Activated T-helper 1 cell treated with anti-CD3 and anti-CD28 coated beads, Interleukin-2, amount 50 U/mL, for 16 hours (primary cell): ENCODE measurements at places on chromosomes 16 and 17.

GRCh38 chr16:16022683-16023064 is 73.3 kb downstream of the ABCC1 start:
- no peak for DNase-seq

GRCh38 chr17:77842528-77843147 is 115.9 kb upstream of the TNRC6C start:
- DNase-seq: no peak

DNA sequence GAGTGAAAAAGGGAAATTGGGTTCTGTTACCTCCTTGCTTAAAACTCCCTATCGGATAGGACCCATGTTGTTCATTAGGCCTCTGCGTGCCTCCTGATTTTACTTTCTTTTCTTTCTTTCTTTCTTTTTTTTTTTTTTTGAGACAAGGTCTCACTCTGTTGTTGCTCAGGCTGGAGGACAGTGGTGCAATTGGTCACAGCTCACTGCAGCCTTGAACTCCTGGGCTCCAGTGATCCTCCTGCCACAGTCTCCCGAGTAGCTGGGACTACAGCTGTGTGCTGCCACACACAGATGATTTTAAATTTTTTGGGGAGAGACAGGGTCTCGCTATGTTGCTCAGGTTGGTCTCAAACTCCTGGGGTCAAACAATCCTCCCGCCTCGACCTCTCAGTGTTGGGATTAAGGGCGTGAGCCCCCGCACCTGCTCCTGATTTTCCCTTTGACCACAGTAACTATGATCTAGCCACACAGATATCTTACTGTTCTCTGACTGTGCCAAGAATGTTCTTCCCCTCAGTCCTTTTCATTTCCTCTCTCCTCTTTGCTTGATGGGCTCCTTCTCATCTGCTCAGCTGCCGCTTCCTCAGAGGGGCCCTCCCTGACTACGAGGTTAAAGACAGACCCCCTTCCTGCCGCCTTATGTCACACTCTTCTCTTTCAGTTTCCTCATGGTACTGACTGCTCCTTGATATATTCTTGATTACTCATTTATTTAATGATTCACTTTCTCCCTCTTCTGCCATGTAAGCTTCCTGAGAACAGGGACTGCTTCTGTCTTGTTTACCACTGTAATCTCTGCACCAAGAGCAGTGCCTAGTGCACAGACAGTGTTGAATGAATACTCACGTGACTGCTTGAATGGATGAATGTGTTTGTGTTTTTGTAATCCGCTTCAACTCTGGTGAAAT is 44.3 kb downstream of the LCMT1 start:
- no peak for DNase-seq

GRCh38 chr17:49452201-49452600 is 37.5 kb upstream of the PHB1 start:
- no peak for DNase-seq

- DNase-seq: no peak
Observed at GRCh38 chr16:66474750-66475199, 47.7 kb downstream of the BEAN1 start.

GRCh38 chr16:85193876-85194275 is 81.6 kb upstream of the CIBAR2 start:
- no peak for DNase-seq

GRCh38 chr16:79429381-79430190 is 171.0 kb downstream of the MAF start:
- DNase-seq: no peak

DNA sequence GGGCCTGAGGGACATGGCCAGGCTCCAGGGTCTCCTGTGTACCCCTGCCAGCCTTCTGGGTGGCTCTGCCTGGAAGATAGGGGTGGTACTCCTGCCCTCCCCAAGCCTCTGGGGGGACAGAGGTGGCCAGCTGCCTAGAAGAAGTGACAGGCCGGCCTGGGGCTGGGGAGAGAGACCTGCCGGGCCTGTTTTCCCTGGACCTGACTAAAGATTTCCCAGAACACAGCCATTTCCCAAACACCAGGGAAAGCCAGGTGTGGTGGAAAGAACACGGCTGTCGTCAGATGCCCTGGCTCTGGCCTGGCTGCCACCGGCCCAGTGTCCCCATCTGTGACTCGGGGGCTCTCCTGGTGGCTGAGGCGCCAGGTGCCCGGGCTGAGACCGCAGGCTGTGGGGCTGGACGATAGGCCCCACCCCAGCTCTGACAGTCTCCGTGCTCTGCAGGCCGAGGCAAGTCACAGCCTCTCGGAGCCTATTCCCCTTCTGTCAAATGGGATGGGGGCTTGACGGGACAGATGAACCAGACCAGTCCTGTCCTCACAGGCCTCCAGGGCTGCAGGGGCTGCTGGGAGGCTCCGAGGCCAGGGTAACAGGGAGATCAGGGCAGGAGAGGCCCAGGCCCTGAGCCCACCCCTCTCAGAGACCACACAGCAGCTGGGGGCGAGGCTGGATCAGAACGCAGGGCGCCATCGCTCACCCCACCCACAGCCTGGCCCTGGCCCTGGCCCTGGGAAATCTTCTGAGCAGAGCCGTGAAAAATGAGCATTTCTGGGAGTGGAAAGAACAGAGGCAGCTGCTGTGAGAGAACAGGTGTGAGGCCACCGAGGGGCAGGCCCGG is 33.1 kb downstream of the CTU2 start:
- no peak for DNase-seq

GRCh38 chr16:27434141-27435051 is 32.4 kb downstream of the IL21R start:
- DNase-seq: no peak
